ENCODE measurements at places on chromosomes 1 and 21.

DNA sequence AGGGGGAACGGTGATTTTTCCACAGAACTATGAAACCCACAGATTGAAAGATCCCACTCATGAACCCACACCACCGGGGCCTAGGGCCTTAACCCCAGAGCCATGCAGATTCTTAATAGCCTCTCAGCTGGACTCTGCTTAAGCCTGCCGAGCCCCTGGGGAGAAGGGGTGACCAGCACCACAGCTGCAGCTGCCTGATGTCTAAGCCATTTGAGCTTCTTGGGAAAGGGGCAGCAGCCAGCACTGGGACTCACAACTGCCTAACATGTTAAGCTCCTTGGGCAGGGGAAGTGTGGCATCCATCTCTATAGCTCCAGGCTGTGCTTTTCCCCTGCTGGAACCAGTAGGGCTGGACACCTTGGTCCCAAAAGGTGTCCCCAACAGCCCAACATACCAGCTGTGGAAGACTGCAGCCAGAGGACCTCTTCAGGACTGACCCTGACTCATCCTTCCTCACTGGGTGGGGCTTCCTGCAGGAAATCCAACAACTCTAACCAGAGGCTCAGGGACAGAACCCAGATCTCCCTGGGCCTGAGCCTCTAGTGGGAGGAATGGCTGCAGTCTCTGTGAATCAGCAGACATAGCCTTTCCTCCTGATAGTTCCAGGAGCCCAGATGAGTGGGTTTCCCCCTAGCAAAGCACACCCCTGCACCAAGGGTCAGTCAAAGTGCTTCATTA is 34.6 kb upstream of the FMO3 start:
- no peak for DNase-seq

DNA sequence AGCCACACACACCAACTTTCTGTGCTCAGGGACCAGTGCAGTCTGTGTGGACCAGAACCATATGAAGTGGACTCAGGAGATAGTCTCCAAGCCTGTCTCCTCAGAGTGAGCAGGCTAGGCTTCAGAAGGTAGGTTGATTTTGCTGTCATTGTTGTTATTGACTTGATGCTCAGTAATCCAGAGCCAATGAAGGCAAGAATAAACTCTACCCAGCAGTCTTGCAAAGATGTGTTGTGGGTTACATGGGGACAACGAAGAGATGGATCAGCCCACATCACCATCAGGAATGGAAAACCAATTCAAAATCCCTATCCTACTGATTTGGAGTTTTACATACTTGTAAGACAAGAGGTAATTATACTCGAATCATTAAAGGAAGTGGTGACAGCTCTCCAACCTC is 37.4 kb downstream of the PHC2 start:
- DNase-seq: no peak

- no peak for DNase-seq
Measured at GRCh38 chr1:97254731-97255463, 533.3 kb downstream of the PTBP2 start.

GRCh38 chr1:181551754-181552153 is 68.4 kb downstream of the CACNA1E start:
- no peak for DNase-seq
